Activated CD8-positive, alpha-beta T cell treated with anti-CD3 and anti-CD28 coated beads for 36 hours (primary cell): ENCODE measurements at places on chromosomes 7 and 10. TPM values are rescaled to one million over a fixed set of nuclear protein-coding genes. Genes with fewer than 3 reads are reported as not detected.

- H3K4me1 ChIP-seq: no peaks in the 10 kb centered on the region
- peaks cover 3% of the 10 kb centered on the region for H3K27me3 ChIP-seq
- H3K27ac ChIP-seq: no peak overlapping the region
- no peak overlapping the region for H3K4me3 ChIP-seq
Measured at GRCh38 chr10:124253006-124253405, 159.6 kb upstream of the CHST15 start.

The SPRN gene
- total RNA-seq: not detected

- no peak overlapping the region for H3K27ac ChIP-seq
- no peaks in the 10 kb centered on the region for H3K27me3 ChIP-seq
- no peaks in the 10 kb centered on the region for H3K36me3 ChIP-seq
- no peaks in the 10 kb centered on the region for H3K4me1 ChIP-seq
Measured at GRCh38 chr7:134832367-134832766, 52.9 kb downstream of the CALD1 start.

GRCh38 chr10:52283174-52283573 lies 30.9 kb upstream of the DKK1 start:
- H3K27ac ChIP-seq: no peak overlapping the region
- DNase-seq: no peak
- no peaks in the 10 kb centered on the region for H3K27me3 ChIP-seq
- H3K36me3 ChIP-seq: no peaks in the 10 kb centered on the region
- H3K4me1 ChIP-seq: no peaks in the 10 kb centered on the region

DNA sequence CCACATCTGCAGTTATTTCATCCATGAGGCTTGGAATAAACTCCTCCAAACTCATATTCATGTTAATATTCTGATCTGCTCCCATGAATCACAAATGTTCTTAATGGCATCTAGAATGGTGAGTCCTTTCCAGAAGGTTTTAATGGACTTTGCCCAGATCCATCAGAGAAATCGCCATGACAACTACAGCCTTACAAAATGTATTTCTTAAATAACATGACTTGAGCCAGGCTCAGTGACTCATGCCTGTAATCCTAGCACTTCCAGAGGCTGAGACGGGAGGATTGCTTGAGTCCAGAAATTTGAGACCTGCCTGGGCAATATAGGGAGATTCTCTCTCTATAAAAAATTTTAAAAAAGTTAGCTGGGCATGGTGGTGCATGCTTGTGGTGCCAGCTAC lies 102.1 kb upstream of the TMEM168 start:
- H3K27ac ChIP-seq: no peak overlapping the region
- peaks cover 2% of the 10 kb centered on the region for H3K4me1 ChIP-seq
- no peaks in the 10 kb centered on the region for H3K27me3 ChIP-seq

- H3K36me3 ChIP-seq: no peaks in the 10 kb centered on the region
- no peak overlapping the region for H3K4me3 ChIP-seq
- no peaks in the 10 kb centered on the region for H3K27me3 ChIP-seq
- H3K4me1 ChIP-seq: no peaks in the 10 kb centered on the region
- no peak overlapping the region for H3K27ac ChIP-seq
- no peak for DNase-seq
Measured at GRCh38 chr10:106956216-106956915, 208.1 kb downstream of the SORCS1 start.

The RNF148 gene
- not detected for total RNA-seq

The AMPH gene
- total RNA-seq: not detected

- H3K4me1 ChIP-seq: peaks cover 30% of the 10 kb centered on the region
- DNase-seq: peak; percentile 45
Measured at GRCh38 chr7:80135309-80136104, 876 bp downstream of the GNAI1 start.

GRCh38 chr10:93293999-93294398 lies 188.1 kb downstream of the MYOF start:
- H3K27me3 ChIP-seq: no peaks in the 10 kb centered on the region
- H3K27ac ChIP-seq: no peak overlapping the region
- no peaks in the 10 kb centered on the region for H3K36me3 ChIP-seq
- no peak overlapping the region for H3K4me3 ChIP-seq
- no peaks in the 10 kb centered on the region for H3K4me1 ChIP-seq

The UPK3BL2 gene
- total RNA-seq: 22.3 TPM

DNA sequence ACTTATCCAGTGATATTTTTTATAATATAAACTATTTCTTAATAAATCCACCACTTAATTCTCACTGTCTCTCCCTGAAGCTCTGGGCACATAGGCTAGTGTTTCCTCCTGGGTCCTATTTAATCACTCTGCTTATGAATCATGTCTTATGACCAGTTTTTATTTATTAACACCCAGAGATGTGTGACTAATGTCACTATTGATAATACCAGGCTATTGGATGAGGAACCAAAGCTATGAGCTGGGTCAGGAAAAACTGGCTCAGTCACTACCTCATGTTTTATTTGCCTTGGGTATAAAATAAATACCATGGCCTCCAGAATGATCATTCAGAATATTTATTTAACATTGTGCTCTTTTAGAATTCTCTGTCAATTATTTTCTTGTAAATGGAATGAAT lies 5.2 kb downstream of the SEMA3E start:
- no peak for DNase-seq
- H3K4me3 ChIP-seq: no peak overlapping the region
- H3K27me3 ChIP-seq: peaks cover 7% of the 10 kb centered on the region

DNA sequence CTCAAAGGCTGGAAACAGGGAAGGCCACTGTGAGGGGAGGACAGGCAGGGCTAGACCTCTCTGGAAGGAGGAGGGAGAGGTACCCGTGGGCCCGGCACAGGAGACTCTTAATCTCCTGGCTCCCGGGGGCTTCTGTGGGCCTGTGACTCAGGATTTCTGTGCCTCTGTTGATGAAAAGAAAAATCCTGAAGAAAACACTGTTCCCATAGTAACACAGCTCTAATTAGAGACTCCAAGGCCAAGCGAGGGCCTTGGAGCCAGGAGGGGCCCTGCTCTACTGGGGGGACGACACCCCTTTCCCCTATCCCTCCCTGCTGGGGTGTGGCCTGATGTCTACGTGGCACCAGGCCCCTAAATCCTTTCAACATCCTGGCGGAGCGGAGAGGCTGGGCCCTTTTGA lies 174.1 kb upstream of the TNRC18 start:
- DNase-seq: no peak
- H3K36me3 ChIP-seq: no peaks in the 10 kb centered on the region
- peaks cover 10% of the 10 kb centered on the region for H3K27me3 ChIP-seq
- no peak overlapping the region for H3K27ac ChIP-seq

The PDE1C gene
- not detected for total RNA-seq

The SFTPD gene
- not detected for total RNA-seq

The POLR2J3 gene
- total RNA-seq: 38.0 TPM

GRCh38 chr10:15879663-15880062 lies 19.4 kb upstream of the MINDY3 start:
- no peaks in the 10 kb centered on the region for H3K4me1 ChIP-seq
- no peak overlapping the region for H3K27ac ChIP-seq
- H3K27me3 ChIP-seq: peaks cover 32% of the 10 kb centered on the region
- no peak for DNase-seq
- H3K36me3 ChIP-seq: no peaks in the 10 kb centered on the region

The PRF1 gene
- 107 TPM for total RNA-seq

- no peaks in the 10 kb centered on the region for H3K27me3 ChIP-seq
- no peak overlapping the region for H3K4me3 ChIP-seq
- H3K4me1 ChIP-seq: no peaks in the 10 kb centered on the region
- H3K36me3 ChIP-seq: no peaks in the 10 kb centered on the region
- no peak overlapping the region for H3K27ac ChIP-seq
Measured at GRCh38 chr10:116101616-116102315, 171.2 kb downstream of the GFRA1 start.

The SLC13A1 gene
- not detected for total RNA-seq

GRCh38 chr10:132411561-132412253 lies 14.7 kb downstream of the PWWP2B start:
- H3K36me3 ChIP-seq: no peaks in the 10 kb centered on the region
- H3K4me3 ChIP-seq: no peak overlapping the region
- no peak overlapping the region for H3K27ac ChIP-seq
- no peak for DNase-seq
- peaks cover 6% of the 10 kb centered on the region for H3K4me1 ChIP-seq
- no peaks in the 10 kb centered on the region for H3K27me3 ChIP-seq

The ASB10 gene
- total RNA-seq: not detected
